Activated CD4-positive, alpha-beta memory T cell treated with anti-CD3 and anti-CD28 coated beads, Interleukin-2, amount 10 ng/mL, durations not matched to agents 7 days and 5 days (primary cell): ENCODE measurements at places on chromosomes 1 and 21. TPM values are rescaled to one million over a fixed set of nuclear protein-coding genes. Genes with fewer than 3 reads are reported as not detected.

C1orf53 gene
- total RNA-seq: 0.55 TPM

GRCh38 chr1:119318466-119319309 lies 49.9 kb upstream of the HAO2 start:
- DNase-seq: no peak

LCE6A gene
- not detected for total RNA-seq

DNA sequence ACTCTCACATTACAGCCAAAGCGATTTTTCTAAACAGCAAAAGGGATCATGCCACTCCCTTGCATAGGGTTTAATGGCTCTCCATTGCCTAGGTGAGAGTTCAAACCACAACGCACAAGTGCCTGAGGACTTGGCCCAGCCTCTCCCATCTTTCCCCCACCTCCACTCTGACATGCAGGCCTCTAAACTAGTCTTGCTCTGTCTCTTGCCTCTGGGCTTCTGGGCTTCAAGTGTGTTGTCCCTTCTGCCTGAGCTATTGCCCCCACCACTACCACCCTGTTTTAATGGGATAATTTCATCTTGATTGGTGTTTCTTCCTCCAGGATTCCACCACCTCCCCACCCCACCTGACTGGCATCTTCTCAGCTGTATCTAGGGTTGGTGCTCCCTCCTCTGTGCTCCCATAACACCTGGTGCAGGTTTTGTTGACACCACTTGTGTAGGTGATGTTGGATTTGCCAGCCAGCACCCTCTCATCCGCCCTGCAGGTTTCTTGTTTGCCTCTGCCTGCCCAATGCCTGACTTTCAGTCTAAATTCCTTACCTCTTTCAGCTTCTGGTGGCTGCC lies 2.7 kb upstream of the ZBTB21 start:
- no peak for DNase-seq

PSRC1 gene
- total RNA-seq: 27.0 TPM
